ENCODE measurements at places on chromosomes 3 and 15.

DNA sequence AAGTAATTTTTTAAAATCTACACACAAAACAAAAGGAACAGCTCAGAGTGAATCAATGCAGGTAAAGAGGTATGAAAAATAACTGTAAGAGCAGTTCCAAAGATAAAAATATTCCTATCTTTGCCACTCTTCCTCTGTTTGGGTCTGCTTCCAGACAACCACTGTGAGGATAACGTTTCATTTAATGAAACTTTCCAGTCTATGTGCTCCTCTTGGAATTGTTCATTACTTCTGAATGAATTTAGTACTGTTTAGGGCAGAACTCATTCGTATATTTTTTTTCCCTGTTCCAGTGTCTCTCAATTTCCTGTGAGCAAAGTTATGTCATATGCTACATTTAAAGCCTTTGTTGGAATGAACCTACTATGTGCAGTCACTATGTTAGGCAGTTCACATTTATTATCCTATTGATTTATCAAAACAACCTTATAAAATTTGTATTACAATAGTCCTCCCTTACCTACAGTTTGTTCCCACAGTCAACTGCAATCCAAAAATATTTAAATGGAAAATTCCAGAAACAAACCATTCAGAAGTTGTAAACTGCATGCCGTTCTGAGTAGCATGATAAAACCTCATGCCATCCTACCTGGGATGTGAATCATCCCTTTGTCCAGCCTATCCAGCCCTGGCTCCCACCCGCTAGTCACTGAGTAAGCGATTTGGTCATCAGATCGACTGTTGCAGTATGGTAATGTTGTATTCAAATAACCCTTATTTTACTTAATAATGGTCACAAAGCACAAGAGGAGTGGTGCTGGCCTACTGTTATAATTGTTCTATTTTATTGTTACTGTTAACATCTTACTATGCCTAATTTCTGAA is 98.1 kb downstream of the TMCC1 start:
- DNase-seq = no peak

GRCh38 chr3:82002986-82003642 is 241.7 kb upstream of the GBE1 start:
- DNase-seq = no peak

GRCh38 chr15:64599226-64599625 is 138.8 kb downstream of the ZNF609 start:
- DNase-seq = no peak

GRCh38 chr15:63573533-63573932 is 23.7 kb upstream of the FBXL22 start:
- DNase-seq = no peak

- no peak for DNase-seq
These were observed 32.6 kb upstream of the RAB6B start for GRCh38 chr3:133928136-133928893.

DNA sequence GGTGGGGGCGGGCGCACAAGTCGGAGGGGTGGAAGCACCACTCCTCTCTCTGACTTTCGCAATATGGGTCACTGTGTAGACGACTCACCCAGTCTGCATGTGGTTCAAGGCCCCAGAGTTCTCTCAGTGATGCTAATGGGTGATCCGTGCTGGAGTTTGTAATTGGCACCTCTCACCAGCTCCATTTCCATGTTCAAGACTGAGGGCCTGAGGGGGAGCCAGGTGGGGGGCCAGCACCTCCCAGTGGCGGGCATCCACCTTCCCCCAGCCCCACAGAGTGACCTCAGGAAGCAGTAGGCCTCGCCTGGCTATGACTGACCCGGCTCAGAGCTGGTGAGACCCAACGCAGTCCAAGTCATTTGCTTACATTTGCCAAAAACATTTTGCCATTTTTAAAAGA is 230.0 kb upstream of the ST8SIA2 start:
- no peak for DNase-seq

DNA sequence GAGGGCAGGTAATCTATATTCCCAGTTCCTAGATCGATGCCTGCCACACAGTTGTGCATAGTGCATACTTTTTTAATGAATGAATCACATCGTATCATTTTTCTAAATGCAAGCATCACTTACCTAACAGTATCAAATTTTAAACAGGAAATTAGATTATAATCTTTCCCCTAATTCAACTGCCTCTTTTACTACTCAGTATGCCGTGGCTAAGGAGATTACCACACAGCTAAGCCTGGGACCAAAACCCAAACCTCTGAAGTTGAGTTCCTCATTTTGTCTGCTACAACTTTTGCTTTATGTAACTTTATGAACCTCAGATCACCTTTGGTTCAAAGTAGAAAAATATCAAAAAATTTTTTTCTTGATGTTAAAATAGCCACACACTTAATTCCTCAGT is 53.2 kb upstream of the FNDC3B start:
- DNase-seq = no peak

GRCh38 chr3:185582871-185583270 is 3.2 kb upstream of the SENP2 start:
- no peak for DNase-seq

GRCh38 chr3:194082743-194083636 is 53.0 kb upstream of the HES1 start:
- DNase-seq = no peak

All from stimulated activated CD8-positive, alpha-beta memory T cell treated with anti-CD3 and anti-CD28 coated beads, Interleukin-4, amount 100 ng/mL, for 4 hours (primary cell).